ENCODE measurements at places on chromosomes 16 and 17. TPM values are rescaled to one million over a fixed set of nuclear protein-coding genes. Genes with fewer than 3 reads are reported as not detected.

GRCh38 chr17:44933824-44934744 lies 13.5 kb downstream of the KIF18B start:
- no peak for DNase-seq

- no peak for DNase-seq
These were observed 1389.4 kb upstream of the GOT2 start for GRCh38 chr16:60123392-60124023.

DNA sequence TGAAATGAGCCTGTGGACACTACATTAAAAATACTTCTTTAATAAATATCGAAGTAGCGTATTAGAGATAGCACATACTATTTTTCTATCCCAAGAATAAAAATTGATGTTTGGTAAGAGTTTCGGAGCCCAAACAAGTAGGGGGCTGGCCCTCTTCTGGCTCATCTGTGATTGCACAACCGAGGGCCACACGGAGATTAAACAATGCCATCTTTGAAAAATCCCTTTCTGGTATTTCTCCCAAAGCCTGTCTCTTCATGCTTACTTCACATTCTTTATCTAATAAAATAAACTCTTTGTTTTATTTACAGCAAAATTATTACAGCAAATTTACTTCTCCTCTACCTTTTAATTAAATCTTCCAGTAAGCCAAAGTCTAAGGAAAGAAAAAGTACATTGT lies 9.6 kb upstream of the MYH11 start:
- DNase-seq: no peak

DNA sequence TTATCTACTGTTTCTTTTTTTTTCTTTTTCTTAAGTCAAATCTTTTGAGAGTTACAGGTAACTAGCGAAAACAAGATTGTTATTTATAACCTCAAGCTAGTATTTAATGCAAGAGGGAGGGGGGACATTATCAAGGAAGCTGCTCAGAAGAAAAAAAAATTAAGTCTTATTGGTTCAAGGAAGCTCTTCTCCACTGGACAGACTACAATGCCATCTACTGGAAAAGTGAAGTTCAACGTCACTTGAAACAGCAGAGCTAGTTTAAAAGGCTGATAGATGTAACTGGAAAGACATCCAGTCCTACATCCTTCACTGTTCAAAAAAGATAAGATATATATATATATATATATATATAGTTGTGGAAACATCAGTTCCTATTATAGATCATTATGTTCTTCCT lies 418.0 kb upstream of the PSMD7 start:
- DNase-seq: no peak

- no peak for DNase-seq
These were observed 44.1 kb downstream of the MIS12 start for GRCh38 chr17:5530265-5531084.

DNA sequence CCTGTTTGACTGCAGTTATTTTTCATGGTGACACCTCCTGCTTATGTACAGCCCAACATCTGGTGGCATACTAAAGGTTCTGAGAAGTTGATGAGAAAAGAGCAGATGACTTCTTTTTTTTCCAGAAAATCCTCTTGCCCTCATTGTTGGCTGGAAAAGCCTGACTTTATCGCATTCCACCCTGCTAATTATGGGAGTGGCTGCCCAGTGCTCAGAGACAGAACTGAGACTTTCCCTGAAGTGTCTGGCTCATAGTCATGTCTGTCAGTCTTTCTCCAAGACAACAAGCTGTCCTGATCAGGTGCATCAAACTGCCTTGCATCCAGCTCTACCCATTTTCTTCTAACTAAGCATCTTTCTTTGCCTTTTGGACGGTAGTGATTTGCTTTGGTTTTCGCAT lies 355.2 kb downstream of the CPPED1 start:
- DNase-seq: no peak

- no peak for DNase-seq
These were observed 582.0 kb downstream of the CDH11 start for GRCh38 chr16:64539811-64540371.

DNA sequence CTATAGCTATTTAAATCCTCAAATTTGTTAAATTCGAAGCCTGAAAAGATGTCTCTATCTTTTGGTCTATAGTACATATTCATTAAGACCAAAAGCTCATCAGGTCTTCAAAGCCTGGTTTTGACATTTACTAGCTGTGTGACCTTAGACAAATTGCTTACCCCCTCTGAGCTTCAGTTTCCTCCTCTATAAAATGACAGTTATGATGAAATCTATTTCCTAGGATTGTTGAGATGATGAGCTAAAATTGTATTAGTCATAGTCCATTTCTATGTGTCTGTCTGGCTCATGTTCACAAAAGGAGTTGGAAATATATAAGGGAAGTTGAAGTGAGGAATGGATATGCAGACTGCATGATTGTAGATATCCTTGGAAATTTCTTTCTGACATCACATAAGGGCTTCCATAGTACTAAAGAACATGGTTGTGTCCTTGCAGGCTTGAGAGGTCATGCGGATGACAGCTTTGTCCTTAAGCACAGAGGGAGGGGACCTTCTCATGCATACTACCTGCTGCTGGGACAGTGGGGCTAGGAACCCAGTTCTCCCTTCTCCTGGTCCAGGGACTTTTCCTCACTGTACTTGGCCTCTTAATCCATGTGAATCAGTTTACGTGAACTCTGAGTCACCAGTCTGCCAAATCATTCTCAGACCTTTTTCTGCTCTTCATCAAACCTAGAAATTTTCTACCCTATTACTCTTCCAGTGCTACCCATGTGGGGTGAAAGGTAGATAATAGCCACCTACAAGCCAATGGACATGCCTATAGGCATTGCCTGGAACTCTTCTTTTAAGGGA lies 487.5 kb upstream of the SALL1 start:
- DNase-seq: no peak

- DNase-seq: no peak
These were observed 40.5 kb upstream of the ACSF3 start for GRCh38 chr16:89052890-89053724.

- DNase-seq: no peak
These were observed 24.4 kb downstream of the CNTROB start for GRCh38 chr17:7956228-7956965.

- DNase-seq: no peak
These were observed 17.7 kb upstream of the RMI2 start for GRCh38 chr16:11327277-11328171.

DNA sequence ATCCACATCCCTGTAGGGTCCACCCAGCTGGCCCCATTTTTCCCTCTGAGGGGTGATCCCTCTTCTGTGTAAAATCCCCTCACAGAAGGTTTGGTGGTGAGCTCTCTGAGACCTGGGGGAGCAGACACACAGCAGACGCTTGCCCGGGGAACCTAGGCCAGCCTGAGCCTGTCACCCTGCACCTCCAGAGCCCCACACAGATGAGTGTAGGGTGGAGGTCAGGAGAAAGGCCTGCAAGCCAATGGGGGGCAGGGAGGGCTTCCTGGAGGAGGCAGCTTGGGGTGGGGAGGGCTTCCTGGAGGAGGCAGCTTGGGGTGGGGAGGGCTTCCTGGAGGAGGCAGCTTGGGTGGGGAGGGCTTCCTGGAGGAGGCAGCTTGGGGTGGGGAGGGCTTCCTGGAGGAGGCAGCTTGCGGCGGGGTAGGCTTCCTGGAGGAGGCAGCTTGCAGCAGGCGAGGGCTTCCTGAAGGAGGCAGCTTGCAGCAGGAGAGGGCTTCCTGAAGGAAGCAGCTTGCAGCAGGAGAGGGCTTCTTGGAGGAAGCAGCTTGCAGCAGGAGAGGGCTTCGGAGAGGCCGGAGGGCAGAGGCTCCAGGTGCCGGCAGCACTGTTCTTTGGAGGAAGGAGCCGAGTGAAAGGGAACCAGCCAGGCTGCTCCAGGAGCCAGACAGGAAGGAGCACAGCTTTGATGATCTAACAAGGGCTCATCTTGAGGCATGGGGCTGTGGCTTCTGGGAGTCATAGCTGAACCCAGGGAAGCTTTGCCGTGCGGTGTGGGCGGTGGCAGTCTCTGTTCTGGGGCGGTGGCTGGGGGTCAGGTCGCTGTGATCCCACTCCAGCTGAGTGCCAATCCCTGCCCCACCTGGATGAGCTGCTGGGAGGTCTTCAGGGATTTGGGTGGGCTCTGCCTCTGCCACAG lies 83.7 kb upstream of the ZNF469 start:
- DNase-seq: no peak

GRCh38 chr17:15946611-15947120 lies 1.7 kb downstream of the ADORA2B start:
- no peak for DNase-seq

GRCh38 chr16:12195296-12195695 lies 218.8 kb downstream of the SNX29 start:
- no peak for DNase-seq

- no peak for DNase-seq
These were observed 167.7 kb upstream of the WSCD1 start for GRCh38 chr17:5902181-5903140.

DNA sequence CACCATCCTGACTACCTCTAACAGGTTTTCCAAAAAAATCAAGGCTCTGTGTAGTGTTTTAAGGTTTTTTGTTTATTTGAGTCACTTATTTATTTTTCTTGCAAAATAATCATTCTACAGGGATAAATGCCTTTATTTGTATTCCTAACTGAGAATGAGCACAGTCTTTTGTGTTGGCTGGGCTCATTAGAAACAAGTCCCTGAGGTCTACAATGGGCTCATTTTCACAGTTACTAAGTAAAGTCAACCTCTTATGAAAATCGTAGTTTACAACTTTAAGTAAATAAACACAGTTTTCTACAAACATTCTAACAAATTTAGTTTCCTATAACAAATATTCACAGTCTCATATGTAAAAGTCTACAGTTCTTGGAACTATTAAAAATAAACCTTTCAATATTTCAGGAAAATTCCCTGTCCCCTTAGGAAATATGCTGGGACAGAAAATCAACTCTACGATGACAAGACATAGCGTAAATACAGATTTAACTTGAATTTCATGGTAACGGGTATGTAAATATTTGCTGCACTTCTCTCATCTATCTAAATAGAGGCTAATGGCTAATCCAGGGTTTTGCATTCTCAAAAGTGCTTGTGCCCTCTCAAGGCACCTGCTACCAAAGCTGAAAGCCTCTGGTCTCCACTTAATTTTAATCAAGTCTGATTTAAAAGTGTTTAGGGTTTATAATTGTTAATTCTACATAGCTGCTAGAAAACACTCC lies 31.5 kb upstream of the CDH5 start:
- DNase-seq: no peak

DNA sequence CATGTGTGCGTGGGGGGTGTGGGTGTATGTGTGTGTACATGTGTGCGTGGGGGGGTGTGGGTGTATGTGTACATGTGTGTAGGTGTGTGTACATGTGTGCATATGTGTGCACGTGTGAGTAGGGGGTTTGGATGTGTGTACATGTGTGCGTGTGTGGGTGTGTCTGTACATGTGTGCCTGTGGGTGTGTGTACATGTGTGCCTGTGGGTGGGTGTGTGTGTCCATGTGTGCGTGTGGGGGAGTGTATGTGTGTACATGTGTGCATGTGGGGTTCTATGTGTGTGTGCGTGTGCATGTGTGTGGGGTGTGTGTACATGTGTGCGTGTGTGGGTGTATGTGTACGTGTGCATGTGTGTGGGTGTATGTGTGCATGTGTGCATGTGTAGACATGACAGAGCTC lies 129.1 kb downstream of the C16orf95 start:
- no peak for DNase-seq

GRCh38 chr17:17951524-17951923 lies 20.7 kb downstream of the TOM1L2 start:
- no peak for DNase-seq

DNA sequence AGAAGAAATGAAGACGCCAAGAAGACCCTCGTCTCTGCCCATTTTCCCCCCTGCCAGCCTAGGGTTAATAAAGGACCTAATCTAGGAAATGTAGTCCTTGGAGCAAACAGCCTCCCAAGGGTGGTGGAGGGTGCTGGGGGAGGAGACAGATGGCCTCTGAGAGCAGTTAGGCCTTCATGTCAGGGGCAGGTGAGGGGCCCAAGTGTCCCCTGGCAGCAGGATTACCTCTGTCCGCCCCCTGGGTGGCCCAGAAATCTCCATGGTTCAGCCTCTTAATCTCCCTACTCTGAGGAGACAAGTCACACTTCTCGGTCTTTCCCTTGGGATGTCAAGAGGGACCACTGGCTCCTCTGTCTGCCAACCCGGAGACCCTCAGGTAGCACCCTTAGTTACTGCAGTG lies 365.4 kb upstream of the TNRC6C start:
- no peak for DNase-seq

DNA sequence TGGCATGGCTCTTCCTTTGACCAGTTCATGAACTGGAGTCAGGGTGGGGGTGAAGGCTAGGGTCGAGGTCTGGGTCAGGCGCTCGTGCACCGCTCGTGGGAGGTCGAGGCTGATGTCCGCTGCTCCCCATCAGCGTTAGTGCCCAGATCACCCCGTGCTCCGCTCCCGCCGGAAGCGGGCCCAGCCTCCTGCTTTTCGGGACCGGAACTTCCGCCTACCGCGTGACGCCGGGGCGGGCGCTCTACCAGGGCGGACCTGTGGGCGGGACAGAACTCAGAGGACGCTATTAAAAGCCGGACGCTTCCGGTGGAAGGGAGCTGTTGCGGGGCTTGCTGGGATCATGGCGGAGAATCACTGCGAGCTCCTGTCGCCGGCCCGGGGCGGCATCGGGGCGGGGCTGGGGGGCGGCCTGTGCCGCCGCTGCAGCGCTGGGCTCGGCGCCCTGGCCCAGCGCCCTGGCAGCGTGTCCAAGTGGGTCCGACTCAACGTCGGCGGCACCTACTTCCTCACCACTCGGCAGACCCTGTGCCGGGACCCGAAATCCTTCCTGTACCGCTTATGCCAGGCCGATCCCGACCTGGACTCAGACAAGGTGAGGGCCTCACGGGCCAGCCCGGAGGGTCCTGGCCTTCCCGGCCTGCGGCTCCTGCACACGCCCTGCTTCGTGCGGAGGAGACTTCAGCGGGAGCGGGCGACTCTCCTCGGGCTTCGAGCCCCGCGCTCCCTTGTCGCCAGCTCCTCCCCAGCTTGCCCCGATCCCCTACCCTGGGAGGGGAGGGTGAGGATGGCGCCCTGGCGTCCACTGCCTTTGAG lies at the start of gene KCTD5:
Gene KCTD5, plus strand, starts transcription at position 315 of the 813 bp plus-strand sequence. Its CDS starts 26 bp downstream, at position 341.
- DNase-seq: peak; percentile 89

- DNase-seq: no peak
These were observed 1.3 kb downstream of the TLCD3A start for GRCh38 chr17:733743-734142.

- DNase-seq: no peak
These were observed 49.9 kb upstream of the COX10 start for GRCh38 chr17:14019186-14019956.

GRCh38 chr16:67766291-67766690 lies 40.1 kb downstream of the RANBP10 start:
- DNase-seq: no peak

Gene KRTAP17-1
- total RNA-seq: not detected

Gene SLC16A6
- total RNA-seq: 0.24 TPM

Gene PHOSPHO1
- not detected for total RNA-seq

Gene CDT1
- 25.3 TPM for total RNA-seq

Gene CLEC3A
- total RNA-seq: not detected

Gene MLYCD
- total RNA-seq: 9.4 TPM

Gene GGNBP2
- total RNA-seq: 74.2 TPM

Gene METTL2A
- 29.6 TPM for total RNA-seq

Gene CD300LB
- total RNA-seq: not detected

All from progenitor cell of endocrine pancreas (in vitro differentiated cells).